Fibroblast of the aortic adventitia (primary cell): ENCODE measurements at places on chromosomes 11 and 22.
A peak's percentile ranks its signal among the peaks of the same experiment; 100 is the strongest.

- DNase-seq: no peak
These were observed 814 bp upstream of the CDON start for GRCh38 chr11:126063507-126063852.

- DNase-seq: no peak
These were observed 11.2 kb downstream of the MAPK1 start for GRCh38 chr22:21856197-21856596.

GRCh38 chr11:17498475-17498874 lies 21.8 kb upstream of the ABCC8 start:
- DNase-seq: no peak

DNA sequence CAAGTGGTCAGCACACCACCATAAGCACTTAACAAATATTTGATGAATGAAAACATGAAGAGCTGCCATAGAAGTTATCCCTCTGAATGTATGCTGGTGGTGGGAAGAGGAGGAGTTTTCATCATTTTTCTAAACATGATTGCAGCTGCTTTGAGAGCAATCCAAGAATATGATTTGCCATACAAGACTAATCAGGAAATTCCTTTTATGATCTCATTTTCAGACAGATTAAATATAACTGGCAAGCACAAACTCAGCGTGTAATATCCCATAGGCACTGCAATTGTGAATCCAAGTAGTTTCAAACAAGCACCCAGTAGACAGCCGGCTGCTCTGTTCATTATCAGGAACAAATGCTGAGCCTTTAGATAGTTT lies 505.7 kb upstream of the LUZP2 start:
- peak; percentile 65 for DNase-seq

DNA sequence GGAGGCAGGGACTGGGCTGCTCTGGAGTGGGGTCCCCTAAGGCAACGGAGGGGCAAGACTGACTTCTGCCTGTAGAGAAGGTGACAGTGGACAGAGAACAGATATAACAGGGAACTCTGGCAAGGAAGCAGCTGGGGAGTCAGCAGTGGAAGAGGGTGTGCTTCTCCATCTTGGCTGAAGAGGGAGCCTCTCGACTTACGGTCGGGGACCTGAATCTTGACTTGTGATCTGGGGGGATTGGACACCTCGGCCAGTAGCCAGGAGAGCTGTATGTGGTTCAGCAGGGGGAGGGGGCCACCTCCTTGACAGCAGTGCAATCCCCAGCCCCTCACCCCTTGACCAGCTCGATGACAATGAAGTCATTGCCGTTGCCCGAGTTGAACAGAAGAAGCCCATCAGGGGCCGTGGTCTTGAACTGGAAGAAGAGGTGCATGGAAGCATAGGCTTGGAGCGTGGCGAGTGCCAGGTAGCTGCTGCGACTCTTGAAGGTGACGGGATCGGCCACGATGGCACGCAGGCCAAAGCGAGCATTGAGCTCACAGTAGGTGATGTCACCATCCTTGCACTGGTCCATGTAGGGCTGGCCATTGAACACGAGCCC lies 60.0 kb downstream of the SLC22A12 start:
- peak; percentile 20 for DNase-seq

DNA sequence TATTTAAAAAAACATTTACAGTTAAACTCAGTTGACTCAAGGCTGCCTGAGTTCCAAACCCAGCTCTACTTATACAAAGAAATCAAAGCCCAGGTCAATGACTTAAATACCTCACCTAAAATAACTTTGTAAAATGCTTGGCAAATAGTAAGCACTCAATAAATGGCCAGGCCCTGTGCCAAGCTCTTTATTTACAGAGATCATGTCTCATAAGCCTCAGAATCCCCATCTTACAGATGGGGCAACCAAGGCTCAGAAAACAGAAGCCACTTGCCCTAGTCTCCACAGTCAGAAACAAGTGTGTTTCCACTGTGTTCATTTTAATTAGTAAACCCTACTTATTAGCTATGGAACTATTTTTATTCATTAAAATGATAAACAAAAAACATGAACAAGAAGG lies 30.5 kb upstream of the TTC28 start:
- no peak for DNase-seq
